Hepatic stellate cell (primary cell): ENCODE measurements at places on chromosomes 12 and 14.

GRCh38 chr14:103507751-103508150 is 14.9 kb downstream of the CKB start:
- DNase-seq, result no peak

DNA sequence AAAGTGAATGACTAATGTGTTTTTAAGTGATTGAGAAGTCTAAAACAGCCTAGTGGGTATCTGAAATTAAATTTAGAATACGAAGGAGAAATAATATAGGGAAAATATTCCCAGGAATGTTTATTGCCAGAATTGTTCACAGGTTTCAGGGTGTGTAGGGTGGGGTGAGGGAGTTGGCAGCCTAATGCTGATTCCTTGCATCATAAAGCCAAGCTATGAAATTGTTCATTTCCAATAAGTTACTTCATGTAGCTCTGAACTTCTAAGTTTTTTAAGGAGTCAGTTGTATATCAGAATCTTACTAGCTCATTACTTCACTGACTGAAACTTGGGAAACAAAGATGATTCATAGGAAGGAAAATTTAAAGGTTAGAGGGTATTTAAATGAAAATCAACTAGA is 56.4 kb downstream of the RAB35 start:
- no peak for DNase-seq

GRCh38 chr12:132577191-132577920 is 33.0 kb downstream of the LRCOL1 start:
- DNase-seq, result no peak

DNA sequence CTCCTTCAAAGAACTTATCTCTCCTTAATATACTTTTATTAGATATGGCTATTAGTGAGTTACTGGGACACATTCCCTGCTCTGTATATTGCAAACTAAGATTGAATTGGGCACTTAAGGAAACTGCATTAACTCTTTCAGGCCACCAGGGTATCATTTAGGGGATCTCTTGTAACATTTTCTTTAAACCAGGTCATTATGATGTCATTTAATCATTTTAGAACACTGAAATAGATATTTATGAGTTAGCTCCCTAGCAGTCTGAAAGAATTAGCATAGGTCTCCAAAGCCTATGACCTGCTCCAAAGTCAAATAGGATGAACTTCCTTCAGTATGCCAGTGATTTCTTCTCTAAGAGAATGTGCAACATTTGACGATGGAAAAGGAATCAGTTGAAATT is 506.9 kb downstream of the FOXG1 start:
- DNase-seq, result no peak

GRCh38 chr14:22314183-22314820 is 274.7 kb downstream of the DAD1 start:
- DNase-seq, result no peak

DNA sequence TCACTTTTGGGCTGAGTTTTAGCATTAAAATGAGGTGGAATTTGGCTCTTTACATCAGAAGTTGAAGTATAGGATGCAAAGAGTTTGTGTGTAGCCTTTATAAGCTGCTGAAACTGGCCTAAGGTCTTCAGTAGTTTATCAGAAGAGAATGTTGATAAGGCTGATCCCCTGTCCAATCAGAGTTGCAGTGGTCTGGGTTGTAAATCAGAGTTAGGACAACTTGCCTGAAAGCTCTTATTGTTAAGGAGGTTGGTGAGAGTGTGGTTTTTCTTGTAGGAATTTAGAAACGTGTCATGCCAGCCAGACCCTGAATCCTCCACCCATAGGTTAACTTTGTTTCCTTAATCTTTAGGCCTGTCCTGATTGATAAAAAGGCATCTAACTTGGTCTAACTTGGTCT is 143.5 kb downstream of the ST8SIA1 start:
- no peak for DNase-seq

- no peak for DNase-seq
Measured at GRCh38 chr14:43019826-43020225, 1413.2 kb downstream of the LRFN5 start.

- no peak for DNase-seq
Measured at GRCh38 chr12:56720731-56721151, 4.4 kb downstream of the NACA start.

DNA sequence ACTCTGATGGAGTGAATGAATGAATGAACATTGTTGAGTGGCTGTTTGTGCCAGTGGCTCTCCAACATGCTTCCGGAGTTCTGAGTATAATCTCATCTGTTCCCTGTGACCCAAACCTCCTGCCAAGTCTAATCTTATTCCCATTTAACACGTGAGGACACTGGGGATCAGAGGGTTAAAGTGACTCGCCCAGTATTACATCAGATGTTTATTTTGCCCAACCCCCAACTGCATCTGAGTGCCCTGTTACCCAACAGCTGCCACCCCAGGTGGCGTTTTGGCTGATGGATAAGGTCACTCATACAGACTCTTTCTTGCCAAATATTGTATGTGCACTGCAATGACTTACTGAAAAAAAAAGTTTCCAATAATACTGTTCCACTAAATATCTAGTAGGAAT is 210.9 kb downstream of the EXOC5 start:
- DNase-seq, result no peak

DNA sequence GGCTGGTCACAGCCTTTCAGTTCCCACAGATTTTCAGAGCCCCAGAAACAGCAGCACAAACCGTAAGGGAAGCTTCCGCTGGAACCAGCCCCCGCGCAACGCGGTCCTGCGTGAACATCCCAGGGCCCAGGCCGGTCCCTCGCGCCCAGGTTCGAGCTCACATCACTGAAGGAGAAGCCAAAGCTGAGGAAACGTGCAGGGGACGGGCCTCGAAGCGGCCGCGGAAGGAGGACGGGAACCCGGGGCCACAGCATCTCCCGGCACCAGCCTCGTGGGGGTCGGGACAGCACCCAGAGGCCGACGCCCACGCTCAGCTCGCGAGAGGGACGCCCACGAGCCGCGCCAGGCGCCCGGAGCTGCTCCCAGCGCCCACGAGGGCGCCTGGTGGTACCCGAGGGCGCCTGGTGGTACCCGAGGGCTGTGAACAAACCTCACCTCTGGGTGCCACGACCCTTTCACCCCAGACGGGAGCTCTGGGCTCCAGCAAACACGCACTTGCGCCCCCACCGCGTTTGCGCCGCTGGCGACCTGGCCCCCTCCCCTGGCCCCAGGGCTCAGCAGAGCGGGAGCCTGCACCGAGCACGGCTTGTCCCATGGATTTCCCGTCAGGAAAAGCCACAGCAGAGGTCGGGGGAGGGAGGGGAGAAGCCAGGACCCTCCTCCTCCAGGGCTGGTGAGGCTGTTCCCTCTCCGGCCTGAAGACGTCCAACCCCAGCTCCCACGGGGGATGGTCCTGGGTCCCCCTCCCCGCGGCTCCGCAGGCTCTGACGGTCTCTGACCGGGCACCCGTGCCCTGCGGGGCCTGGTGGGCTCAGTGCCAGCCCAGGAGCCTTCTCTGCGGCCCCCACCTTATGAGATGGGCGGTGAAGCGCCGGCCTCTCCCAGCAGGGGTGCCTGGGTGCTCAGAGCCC is 6.9 kb downstream of the LRCOL1 start:
- no peak for DNase-seq

GRCh38 chr12:71240946-71241345 is 83.1 kb upstream of the TSPAN8 start:
- no peak for DNase-seq

GRCh38 chr12:39441189-39441962 is 1.5 kb downstream of the KIF21A start:
- DNase-seq, result no peak

DNA sequence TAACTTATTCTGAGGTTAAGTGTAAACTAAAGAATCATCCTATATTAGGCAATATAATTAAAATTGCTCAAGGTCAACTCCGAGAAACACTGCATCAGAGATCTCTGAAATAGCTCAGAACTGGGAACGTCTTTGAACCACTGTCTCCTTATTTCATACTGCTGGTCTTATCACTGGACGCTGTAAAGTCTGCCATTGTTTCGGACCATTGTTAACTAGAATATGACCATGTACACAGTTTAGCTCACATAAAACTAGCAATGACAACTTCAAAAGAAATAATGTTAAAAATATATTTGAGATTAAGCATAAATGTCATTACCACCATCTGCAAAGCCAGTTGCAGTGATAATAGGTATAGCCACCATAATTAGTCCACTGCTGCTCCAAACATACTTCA is 2.9 kb downstream of the ABCD2 start:
- DNase-seq, result no peak

- no peak for DNase-seq
Measured at GRCh38 chr12:58369576-58369975, 428.2 kb downstream of the ATP23 start.

DNA sequence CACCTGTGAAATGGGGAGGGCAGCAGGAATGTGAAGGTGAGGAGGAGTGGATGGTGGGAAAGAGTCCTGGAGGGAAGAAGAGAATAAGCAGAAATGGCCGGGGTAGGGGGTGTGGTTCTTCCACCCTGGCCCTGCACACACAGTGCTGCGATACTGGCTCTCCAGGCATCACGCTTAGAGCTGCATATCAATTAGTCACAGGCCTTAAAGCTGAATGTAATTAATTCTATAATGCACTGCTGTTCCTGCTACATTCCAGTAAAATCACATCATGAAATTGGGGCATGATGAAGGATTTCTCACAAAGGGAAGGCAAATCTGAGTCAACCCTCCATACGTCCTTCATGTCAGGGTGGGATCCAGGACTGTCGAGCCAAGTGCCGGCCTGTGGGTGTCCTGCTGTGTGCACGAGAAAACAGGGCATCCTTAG is 566.1 kb downstream of the BCL11B start:
- no peak for DNase-seq

DNA sequence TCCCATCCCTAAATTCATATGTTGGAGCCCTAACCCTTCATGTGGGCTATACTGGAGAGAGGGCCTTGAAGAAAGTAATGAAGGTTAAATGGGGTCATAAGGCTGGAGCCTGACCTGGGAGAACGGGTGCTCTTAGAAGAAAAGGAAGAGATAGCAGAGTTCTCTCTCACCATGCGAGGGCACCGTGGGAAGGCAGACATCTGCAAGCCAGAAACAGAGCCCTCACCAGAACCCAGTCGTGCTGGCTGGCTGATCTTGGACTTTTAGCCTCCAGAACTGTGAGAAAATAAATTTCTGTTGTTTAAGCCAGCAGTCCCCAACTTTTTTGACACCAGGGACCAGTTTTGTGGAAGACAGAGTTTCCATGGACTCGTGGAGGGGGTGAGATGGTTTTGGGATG is 149.3 kb downstream of the ATP23 start:
- no peak for DNase-seq

DNA sequence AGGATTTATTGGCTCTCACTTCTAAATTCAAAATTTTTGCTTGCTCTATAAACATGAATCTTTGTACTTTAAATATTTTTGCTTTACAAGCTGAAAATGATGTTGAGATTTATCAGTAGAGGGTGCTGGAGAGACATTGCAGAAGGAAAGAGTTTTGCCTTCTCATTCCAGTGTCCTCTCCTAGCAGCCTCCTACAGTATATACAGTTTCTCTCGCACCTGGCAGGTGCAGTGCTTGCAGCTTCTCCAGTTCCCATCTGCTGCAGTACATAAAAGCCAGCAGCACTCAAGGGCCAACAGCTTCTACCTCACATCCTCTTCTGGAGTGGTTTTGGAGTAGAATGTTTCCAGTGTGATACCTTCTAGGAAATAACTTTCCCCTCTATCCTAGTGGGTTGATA is 601.8 kb upstream of the ATXN7L3B start:
- no peak for DNase-seq

GRCh38 chr12:46354802-46355199 is 17.8 kb downstream of the SLC38A2 start:
- DNase-seq, result no peak

GRCh38 chr12:117819160-117819559 is 149.6 kb downstream of the KSR2 start:
- DNase-seq, result no peak
